Mesothelial cell of epicardium (in vitro differentiated cells): ENCODE measurements at places on chromosomes 5 and 9. TPM values are rescaled to one million over a fixed set of nuclear protein-coding genes. Genes with fewer than 3 reads are reported as not detected.

Gene EPB41L4B
- 5.2 to 5.5 TPM (median 5.3 TPM) in 3 replicates for total RNA-seq

Gene IFNA2
- total RNA-seq = 0.34 to 0.62 TPM (median 0.58 TPM) in 3 replicates

Gene OR1Q1
- total RNA-seq = not detected in 3 replicates

Gene FBP1
- total RNA-seq = 5.3 to 6.5 TPM (median 5.9 TPM) in 3 replicates

Gene NACC2
- total RNA-seq = 18.4 to 20.0 TPM (median 19.1 TPM) in 3 replicates

Gene C9orf72
- total RNA-seq = 22.0 to 22.9 TPM (median 22.0 TPM) in 3 replicates

- H3K27me3 ChIP-seq = no peaks in the 10 kb centered on the region
- H3K27ac ChIP-seq = peak overlapping the region; percentile 79
- no peak overlapping the region for H3K4me3 ChIP-seq
- no peak for DNase-seq
Observed at GRCh38 chr9:125674981-125675973, 31.7 kb downstream of the MAPKAP1 start.

GRCh38 chr5:98130261-98131035, 643.0 kb upstream of the RGMB start:
- no peaks in the 10 kb centered on the region for H3K27me3 ChIP-seq
- DNase-seq = no peak
- no peak overlapping the region for H3K27ac ChIP-seq
- H3K36me3 ChIP-seq = no peaks in the 10 kb centered on the region
- no peak overlapping the region for H3K4me3 ChIP-seq

DNA sequence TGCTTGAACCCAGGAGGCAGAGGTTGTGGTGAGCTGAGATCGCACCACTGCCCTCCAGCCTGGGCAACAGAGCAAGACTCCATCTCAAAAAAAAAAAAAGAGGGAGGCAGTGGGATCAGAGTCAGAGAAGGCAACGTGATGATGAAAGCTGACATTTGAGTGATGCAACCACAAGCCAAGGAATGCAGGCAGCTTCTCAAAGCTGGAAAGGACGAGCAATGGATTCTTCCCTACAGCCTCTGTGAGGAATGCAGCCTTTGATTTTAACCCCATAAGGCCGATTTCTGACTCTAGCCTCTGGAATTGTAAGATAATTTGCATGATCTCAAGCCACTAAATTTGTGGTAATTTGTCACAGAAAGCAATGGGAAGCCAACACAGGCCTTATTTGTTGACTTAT, 9.8 kb downstream of the TGFBI start:
- DNase-seq = no peak
- H3K27ac ChIP-seq = no peak overlapping the region

GRCh38 chr5:138844812-138845513, 30.2 kb downstream of the LRRTM2 start:
- peaks cover 4% of the 10 kb centered on the region for H3K36me3 ChIP-seq
- peak overlapping the region; percentile 74 for H3K27ac ChIP-seq
- no peak for DNase-seq
- no peak overlapping the region for H3K4me3 ChIP-seq
- H3K27me3 ChIP-seq = no peaks in the 10 kb centered on the region

DNA sequence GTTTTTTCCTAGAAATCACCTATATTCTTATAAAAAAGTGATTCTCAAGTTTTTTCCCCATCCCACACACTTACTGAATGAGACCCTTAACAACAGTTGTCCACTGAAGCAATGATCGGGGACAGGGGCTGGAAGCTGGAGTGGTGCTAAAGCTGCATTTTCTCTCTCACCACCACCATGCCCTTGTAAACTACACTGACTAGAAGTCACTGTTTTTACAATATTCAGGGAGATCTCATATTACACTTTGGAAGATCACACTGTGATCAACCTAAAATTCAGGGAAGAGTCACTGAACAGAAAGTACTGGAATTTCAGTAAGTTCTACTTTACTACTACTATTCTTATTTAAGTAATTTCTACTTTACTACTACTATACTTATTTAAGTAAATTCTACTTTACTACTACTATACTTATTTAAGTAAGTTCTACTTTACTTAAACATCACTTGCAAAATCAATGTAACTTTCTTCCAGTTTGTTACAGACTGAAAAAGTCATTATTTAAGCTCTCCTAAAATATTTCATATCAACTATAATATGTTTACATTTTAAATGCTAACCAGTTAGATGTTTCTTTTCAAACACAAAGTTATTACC, 164.3 kb downstream of the AGTPBP1 start:
- DNase-seq = no peak
- H3K36me3 ChIP-seq = peaks cover 9% of the 10 kb centered on the region
- H3K27ac ChIP-seq = no peak overlapping the region
- no peak overlapping the region for H3K4me3 ChIP-seq
- H3K4me1 ChIP-seq = peaks cover 4% of the 10 kb centered on the region

DNA sequence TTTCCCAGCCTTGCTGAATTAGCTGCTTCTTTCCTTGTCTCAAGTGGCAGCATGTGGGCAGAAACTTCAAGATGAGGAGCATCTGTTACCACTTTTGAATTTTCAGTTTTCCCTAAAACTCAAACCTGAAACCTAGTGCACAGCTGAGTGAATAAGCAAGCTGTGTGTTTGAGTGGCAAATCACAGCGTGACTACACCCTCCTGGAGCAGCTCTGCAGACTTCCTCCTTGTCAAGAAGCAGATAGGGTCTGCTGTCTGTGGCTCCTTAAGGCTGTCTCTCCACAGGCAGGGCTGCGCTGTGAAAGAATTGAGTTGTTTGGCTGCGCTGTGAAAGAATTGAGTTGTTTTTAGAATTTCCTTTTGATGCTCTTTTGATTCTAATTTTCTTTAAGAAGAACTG, 179.7 kb upstream of the HAPLN1 start:
- DNase-seq = no peak
- no peaks in the 10 kb centered on the region for H3K36me3 ChIP-seq
- H3K4me3 ChIP-seq = no peak overlapping the region
- peak overlapping the region; percentile 15 for H3K27ac ChIP-seq

DNA sequence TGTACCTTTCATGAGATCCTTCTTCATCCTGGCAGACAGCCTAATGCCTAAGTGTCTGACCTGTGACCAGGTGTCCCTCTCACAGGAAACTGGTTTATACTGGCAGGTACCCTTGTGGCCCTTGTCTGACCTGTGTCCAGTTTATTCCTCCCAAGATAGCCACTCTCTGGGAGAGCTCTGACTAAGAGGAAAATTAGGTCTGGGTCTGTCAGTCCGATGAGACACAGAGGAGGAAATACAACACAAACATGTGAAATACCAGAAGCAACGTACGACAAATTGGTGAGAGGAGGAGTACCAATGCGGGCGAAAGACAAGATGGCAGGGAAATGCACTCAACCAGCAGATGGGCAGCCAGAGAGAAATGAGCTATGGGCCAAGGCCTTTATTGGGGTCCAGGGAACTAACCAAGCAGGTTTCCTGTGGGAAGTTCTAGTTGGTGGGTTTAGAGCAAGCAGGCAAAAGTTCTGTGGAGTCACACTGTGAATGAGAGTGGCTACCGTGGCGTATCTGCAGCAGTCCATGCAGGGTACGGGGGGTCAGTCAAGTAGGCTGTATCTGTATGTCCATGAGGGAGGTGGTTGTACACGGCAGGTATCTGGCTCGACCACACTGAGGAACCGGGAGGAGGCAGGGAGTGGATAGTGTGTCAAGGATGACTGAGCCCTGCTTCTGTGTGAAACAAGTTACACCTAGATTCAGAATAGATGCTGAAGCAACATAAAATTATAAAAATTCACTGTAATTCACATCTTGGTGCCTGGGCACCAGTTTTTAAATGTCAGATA, 109.0 kb downstream of the MLLT3 start:
- H3K4me3 ChIP-seq = no peak overlapping the region
- no peak overlapping the region for H3K27ac ChIP-seq
- H3K4me1 ChIP-seq = peaks cover 15% of the 10 kb centered on the region
- no peak for DNase-seq

DNA sequence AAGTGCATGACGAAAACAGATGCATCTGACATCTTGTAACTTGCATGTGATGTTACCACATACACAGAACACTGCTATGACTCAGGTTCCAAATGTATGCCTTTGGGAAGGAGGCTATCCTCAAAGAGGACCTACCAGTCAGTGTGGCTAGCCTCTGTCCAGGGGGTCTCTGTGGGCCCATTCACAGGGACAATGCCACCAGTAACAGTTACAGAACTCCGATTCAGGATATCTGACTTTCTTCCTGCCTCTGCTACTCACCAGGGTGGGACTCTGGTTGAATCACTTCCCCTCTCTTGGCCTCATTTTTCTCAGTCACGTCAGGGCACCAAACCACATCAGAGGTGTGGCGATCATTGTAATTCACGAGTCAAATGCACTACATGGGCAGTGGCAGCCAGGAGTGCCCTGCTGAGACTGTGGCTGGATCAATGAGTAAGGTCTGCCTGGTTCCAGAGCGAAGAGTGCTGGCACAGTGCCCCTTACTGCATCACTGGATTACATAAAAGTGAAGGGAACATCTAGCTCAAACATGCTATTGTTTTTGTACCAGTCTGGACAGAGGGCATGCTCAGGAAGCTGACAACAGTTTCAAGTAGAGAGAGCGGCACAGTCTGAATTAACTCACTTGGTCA, 13.2 kb downstream of the ATOX1 start:
- H3K27me3 ChIP-seq = no peaks in the 10 kb centered on the region
- no peak overlapping the region for H3K27ac ChIP-seq
- H3K4me3 ChIP-seq = no peak overlapping the region

DNA sequence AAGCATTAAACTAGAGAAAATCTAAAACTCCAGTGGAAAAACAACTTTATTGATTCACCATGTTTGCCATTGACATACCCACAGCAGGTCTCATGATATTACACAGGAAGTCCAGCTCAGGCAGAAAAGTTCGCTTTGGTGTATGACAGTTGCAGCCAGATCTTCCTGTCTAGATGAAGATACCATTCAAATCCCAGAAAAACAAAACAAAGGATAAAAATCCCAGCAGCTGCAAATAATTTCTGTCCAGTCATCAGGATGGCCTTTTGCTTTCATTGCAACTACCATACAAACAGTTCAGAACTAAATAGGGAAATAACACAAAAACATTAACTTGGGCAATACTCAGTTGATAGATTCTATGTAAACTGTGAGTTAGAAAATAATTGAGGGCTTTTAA, 136.0 kb upstream of the NREP start:
- peaks cover 3% of the 10 kb centered on the region for H3K36me3 ChIP-seq
- no peaks in the 10 kb centered on the region for H3K4me1 ChIP-seq
- no peak overlapping the region for H3K4me3 ChIP-seq
- H3K27me3 ChIP-seq = no peaks in the 10 kb centered on the region

DNA sequence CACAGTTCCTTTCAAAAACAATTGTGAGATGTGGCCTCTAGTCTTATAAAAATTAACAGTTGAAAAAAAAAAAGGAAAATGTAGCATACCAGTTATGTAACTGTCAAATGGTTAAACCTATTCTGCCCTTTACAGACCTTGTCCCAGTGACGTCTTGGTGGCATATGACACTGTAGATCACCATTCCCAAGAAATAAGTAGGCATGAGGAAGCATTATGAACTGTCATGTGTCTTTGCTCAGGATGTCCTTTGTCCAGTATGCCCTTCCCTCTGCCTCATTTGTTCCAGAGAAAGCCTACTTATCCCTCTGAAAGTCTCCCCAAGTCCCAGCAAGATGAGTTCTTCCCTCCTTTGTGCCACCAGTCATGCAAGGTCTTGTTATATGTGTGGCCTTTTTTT, 63.2 kb downstream of the PAM start:
- DNase-seq = no peak
- H3K4me1 ChIP-seq = peaks cover 16% of the 10 kb centered on the region
- no peak overlapping the region for H3K4me3 ChIP-seq
- no peaks in the 10 kb centered on the region for H3K27me3 ChIP-seq

- DNase-seq = no peak
- peak overlapping the region; percentile 90 for H3K4me3 ChIP-seq
- no peaks in the 10 kb centered on the region for H3K36me3 ChIP-seq
- H3K27ac ChIP-seq = peak overlapping the region; percentile 62
- peaks cover 64% of the 10 kb centered on the region for H3K4me1 ChIP-seq
Observed at GRCh38 chr9:8857068-8857925, 1057.7 kb upstream of the DMAC1 start.

DNA sequence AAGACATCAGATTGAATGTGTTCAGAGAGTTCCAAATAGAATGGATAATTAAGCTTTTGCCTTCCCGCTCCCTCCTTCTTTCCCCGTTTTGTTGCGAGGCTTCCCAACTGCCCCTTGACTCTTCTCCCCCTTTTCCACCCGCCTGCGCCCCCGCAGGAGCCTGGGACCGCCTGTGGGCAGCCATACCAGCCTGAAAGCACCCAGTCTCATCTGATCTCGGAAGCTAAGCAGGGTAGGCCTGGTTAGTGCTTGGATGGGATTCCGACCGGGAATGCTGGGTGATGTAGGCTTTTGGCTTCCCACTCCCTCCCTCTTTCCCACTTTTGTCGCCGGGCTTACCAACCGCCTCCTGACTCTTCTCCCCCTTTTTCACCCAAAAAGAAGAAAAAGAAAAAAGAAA, 6.8 kb upstream of the HSD17B4 start:
- H3K4me3 ChIP-seq = no peak overlapping the region
- DNase-seq = no peak

GRCh38 chr5:125970631-125971307, 452.4 kb upstream of the GRAMD2B start:
- H3K4me1 ChIP-seq = peaks cover 5% of the 10 kb centered on the region
- peaks cover 3% of the 10 kb centered on the region for H3K36me3 ChIP-seq
- no peak overlapping the region for H3K4me3 ChIP-seq
- DNase-seq = no peak
- no peak overlapping the region for H3K27ac ChIP-seq
- peaks cover 13% of the 10 kb centered on the region for H3K27me3 ChIP-seq

DNA sequence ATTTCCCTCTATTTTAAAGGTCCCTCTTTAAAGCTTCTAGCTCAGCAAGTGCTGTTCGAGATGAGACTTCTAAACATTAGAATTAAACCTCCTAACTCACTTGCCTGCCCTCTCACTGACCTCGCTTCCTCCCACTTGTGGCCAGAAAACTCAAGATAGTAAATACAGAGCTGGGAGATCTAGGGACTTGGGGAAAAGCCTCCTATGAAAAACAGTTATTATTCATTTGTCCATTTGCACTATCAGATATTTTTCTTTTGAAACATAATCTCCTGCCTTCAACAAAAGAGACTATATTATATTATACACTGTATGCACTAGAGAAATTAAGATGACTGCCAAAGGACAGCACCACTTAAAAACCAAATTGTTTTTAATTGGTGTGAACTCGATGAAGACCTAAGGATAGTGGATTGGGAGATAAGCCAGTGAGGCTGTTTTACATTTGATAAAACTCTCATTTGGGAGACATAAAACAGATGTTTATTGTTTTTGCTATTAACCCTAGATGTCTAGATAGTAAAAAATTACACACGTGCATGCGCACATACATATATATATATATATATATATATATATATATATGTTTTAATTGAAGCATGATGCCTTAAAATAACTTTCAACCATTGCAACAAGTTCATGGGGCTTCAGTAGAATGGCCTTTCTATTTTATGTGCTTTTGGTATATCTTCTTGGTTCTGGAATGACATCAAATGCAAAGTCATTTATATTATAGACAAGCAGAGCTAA, 229.4 kb downstream of the ADAMTSL1 start:
- no peaks in the 10 kb centered on the region for H3K27me3 ChIP-seq
- no peak for DNase-seq
- H3K4me3 ChIP-seq = no peak overlapping the region
- peak overlapping the region; percentile 84 for H3K27ac ChIP-seq
